ENCODE measurements at places on chromosomes 4 and X.

- DNase-seq: no peak
Measured at GRCh38 chrX:46587158-46587557, 13.6 kb downstream of the CHST7 start.

DNA sequence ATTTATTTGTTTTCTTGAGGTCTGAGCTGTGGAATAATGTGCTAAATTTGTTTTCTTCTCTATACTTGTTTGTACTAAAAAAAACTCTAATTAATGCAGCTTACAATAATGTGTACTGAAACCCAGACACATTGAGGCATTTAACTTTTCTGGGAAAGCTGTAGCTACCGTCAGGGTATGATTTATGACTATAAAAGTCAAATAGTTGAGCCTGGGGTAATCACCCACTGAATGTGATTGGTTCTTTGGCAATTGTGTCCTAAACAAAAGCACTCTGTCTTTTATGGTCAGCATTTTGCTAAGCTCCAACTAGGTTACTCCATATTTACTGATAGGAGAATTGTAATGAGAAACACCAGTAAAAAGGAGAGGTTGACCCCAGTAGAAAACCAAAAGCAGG lies 65.9 kb upstream of the CBLL2 start:
- DNase-seq: no peak

DNA sequence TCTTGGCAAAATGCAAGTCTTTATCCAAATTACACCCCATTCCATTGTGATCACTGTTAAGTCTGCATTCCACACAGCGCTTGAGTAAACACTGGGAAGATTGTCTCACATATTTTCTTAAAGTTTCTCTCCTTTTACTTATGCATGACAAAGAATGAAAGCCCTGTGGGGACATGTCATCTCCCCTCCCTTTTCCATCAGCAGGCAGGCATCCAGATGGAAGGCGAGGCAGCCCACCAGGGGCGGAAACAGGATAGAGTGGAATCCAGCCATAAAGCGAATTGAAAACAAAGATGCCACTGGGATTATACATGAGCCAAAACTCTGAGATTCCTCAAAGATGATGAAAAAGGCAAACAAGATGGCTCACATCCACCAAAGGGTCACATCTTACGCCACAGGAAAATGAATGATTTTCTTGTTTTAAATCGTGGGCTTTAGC lies 78.2 kb downstream of the AFAP1 start:
- DNase-seq: no peak

DNA sequence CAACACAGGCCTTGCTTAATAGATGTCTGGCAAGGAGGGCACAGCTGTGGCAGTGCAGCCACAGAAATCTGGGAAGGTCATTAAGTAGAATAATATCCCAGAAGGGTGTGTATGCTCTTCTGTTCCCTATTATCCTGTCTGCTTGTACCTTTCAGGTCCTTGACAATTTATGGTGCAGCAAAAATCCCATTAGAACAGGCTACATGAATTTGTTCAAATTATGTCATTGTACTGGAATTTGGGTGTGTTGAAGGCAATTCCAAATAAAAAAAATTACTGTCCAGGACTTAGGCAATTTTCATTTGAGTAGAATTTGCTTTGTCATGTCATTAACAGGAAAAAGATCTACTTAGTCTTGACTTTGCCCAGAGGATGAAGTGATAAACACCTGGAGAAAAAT lies 192.1 kb downstream of the IDS start:
- DNase-seq: no peak

GRCh38 chr4:40626183-40626990 lies 3.3 kb downstream of the RBM47 start:
- no peak for DNase-seq

- no peak for DNase-seq
Measured at GRCh38 chr4:183770906-183771305, 111.8 kb downstream of the TRAPPC11 start.
